ENCODE measurements at places on chromosomes 2 and 18. TPM values are rescaled to one million over a fixed set of nuclear protein-coding genes. Genes with fewer than 3 reads are reported as not detected.

- DNase-seq, result no peak
These were observed 175.0 kb downstream of the PRKCE start for GRCh38 chr2:45826460-45826859.

DNA sequence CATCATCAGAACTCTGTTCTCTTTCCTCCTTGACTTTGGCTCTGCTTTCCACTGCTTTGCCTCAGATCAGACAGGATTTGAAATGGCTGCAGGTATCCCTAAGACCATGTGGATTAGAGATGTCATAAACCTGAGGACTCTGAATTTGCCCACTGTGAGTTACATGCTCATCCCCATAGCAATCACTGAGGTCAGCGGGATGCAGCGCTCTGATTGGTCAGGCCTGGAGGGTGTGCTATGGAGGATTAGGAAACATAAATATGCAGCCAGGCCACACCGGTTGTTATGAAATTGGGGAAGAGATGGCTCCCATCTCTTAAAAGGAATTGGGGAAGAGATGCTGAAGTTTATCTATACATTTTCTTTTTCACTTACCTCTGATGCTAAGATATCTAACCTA lies 73.7 kb upstream of the DNAJC10 start:
- peak; percentile 10 for DNase-seq

GRCh38 chr18:60508108-60508507 lies 135.5 kb upstream of the MC4R start:
- no peak for DNase-seq

DNA sequence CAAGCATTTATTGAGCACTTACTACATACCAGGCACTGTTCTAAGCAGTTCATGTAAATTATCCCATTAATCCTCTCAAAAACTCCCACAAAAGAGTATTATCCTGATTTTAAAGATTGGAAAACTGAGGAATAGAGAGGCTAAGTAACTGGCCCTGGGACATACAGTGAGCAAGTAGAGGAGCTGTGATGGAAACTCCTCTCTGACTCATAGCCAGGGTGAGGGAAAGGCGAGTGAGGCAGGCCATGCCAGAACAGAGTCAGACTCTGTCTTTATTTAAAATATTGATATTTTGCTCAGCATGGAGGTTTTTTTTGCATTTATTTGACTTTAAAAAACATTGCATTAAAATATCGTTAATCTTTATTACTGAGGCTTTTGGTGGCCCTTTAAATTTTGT lies 208.0 kb downstream of the LOXHD1 start:
- no peak for DNase-seq

STPG4 gene
- total RNA-seq, result not detected
